CD4-positive, alpha-beta T cell treated with Interleukin-21 for 1 hour (primary cell): ENCODE measurements at places on chromosomes 7 and 10.

GRCh38 chr10:44357023-44357540, 27.8 kb downstream of the CXCL12 start:
- no peak for DNase-seq

DNA sequence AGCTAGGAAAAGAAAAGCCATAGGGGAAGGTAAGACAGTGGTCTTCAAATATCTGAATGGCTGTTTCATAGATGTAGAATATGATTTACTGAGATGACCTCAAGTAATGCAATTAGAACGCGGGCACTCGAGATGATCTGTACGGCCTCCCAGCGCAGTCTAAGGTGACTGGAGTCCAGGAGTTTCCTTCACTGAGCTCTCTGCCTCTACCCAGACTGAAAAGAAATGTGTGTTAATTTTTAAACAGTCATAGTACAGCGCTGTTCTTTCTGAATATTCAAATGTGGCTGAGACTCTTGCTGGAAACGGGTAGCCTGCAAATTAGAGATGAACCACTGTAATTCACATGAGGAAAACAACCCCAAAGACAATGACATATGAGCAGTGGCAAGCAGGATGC, 562.4 kb upstream of the AUTS2 start:
- no peak for DNase-seq

DNA sequence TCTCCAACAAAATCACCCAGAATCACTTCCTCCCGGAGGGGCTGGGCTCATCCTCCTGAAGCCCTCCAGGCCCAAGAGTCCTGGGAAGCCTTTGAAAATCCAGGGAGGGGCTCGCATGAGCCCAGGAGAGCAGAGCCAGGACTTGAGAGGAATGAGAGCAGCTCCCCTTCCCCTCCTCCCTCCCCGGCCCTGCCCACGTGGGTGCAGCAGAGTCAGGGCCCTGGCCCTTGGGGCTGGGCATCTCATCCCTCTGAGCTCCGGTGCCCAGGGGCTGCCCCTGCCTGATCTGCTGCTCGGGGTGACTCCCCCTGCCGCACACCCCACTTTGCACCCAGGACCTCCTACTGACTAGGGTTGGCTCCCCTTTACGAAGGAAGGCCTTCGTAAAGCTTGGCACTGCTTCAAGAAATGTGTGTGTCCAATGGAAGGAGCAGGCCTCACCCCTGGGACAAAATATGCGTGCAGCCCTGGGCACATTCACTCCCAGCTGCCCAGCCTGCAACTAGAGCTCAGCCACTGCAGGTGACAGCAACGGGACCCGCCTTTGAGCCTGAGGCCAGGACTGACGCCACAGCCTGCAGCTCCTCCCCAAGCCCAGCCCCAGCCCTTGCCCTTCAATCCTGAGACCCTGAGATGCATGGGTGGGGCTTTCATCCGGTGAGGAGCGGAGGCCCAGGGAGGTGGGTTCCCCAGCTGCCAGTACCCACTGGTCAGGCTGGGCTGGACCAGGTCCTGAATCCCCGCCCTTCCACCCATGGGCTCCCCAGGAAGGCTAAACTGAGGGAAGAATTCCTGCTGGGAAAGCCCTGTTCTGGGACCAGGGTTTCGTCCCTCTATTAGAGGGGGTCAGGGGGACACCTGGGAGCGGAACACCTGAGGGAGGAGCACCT, 21.8 kb downstream of the PWWP2B start:
- no peak for DNase-seq

DNA sequence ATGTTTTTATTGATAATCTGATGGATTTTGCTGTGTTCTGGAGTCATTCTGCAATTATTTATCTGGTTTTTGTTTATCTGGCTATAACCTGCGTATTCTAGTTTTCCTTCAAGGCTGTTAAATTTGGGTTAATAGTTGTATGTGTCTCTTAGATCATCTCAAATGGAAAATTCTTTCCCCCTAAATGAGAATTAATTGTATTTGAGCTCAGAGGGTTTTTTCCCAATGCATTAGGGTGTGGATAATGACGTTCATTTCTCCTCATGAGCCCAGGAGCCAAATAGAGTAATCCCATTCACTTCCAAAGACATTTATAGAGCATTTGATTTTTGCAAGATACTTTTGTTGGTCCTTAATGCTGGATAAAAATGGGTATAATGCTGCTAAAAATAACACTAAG, 564.6 kb downstream of the GALNT17 start:
- no peak for DNase-seq

GRCh38 chr10:4208499-4208898, 423.5 kb upstream of the KLF6 start:
- no peak for DNase-seq

DNA sequence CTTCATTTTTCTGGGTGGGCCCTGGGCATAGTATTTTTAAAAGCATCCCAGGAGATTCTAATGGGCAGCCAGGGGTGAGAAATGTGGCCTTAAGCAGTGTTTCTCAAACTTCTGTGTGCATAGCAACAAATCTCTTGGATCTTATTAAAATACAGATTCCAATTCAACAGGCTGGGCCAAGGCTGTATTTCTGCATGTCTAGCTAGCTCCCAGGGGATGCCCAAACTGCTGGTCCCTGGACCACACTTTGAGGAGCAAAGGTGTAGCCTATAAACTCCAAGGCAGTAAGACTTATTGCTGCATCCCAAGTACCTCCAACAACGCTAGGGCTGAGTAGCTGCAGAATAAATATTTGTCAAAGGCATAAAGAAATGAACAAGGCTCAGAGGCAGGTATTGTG, 292.9 kb upstream of the ZMIZ1 start:
- no peak for DNase-seq

DNA sequence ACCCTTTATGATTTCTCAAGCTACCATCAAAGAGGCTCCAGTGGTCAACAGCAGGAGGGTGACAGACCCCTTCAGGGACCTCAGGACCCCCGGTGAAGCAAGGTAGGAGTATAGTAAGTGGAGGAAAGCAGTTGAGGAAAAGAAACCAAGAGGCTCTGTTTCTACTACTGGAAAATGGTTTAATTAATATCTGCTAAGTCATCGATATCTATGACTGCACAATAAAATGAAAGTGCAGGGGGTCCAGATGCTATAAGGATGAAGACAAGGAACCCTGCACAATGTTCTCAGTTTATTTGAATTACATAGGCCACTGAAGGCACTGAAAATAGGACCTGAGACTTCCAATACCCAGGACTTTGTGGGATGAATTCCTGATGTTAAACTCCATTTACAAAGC, 23.7 kb downstream of the AMPH start:
- no peak for DNase-seq

DNA sequence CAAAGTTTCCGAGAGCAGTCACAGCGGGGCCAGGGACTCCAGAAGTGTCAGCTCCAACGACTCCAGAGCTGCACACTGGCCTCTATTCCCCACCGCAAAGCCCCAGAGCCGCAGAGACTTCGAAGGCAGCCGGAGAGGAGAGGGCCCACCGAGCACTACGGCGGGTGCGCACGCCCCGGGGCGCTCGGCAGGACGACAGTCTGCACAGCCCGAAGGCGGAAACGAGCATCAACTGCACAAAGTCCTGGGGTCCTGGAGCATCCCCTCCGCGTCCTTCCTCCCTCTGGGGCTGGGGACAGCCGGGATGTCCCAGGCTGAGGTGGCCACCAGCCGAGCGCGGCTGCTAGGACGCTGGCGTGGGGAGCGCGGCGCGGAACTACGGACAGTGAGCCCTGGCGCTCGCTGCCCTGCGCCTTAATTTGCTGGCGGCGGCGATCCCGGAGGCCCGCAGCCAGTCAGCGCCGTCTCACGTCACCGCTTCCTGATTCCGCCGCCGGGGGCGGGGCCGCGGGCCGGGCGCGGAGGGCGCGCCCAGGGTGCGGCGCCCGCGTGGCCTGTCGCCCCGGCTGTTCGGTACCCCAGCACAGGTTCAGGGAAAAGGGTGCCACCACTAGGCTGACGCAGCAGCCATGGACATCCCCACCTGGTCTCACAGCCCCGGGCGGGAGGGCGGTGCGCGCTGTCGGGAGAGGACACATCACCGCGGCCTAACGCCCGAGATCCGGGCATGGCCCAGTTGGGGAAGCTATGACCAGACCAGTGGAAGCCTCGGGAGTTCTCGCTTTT, at the start of gene TBX20:
TSS of gene TBX20 (minus strand) at position 391 of the 786 bp plus-strand sequence. CDS start 480 bp downstream, outside the sequence.
- peak; percentile 19 for DNase-seq

GRCh38 chr7:134044682-134045081, 82.5 kb upstream of the LRGUK start:
- DNase-seq, result no peak

- no peak for DNase-seq
Observed at GRCh38 chr10:119274519-119275045, 67.2 kb downstream of the GRK5 start.

- DNase-seq, result peak; percentile 42
Observed at GRCh38 chr7:1555813-1556543, at the start of gene TMEM184A. Gene TMEM184A, minus strand, starts transcription at chr7:1556205. Its CDS starts 721 bp downstream, at chr7:1555484.

DNA sequence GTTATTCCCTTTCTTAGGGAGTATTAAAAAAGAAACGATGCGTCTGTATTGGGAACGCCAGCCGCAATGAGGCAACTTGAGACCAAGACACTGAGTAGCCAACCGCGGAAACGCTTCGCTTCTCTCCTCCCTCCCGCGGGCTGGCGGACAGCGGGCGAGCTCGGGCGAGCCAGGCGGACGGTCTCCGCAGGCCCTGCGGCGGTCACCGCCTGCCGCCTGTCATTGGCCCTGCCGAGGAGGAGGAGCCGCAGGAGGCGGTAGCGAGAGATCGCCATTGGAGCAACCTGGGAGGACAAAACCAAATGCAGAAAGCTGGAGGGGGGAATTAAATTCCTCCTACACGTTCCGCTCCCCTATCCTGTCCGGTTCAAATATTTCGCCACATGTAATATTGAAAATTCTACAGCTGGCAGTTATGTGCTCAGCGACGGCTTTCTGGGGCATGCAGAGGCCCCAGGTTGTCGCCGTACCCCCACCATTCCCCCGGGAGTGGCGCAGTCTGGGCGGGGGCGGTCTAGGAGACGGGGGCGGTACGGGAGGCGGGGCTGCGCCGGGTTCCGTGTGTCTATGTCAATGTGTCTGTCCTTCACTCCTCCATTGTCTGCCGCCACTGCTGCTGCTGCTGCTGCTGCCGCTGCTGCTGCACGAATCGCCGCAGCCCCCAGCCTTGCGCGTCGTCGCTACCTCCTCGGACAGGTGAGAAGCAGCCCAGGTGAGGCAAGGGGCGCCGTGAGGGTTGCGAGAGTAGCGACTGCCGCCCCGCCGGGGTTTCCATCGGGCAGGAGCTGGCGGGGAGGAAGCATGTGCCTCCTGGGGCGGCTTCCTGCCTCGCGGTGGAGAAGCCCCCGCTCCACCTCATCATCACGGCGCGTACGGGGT, at the start of the genes ANKMY2 and BZW2:
TSS of gene ANKMY2 (minus strand) at position 162 of the 879 bp plus-strand sequence. CDS start 181 bp downstream, outside the sequence.
TSS of gene BZW2 (plus strand) at position 589 of the 879 bp plus-strand sequence. CDS start 19,263 bp downstream, outside the sequence.
- DNase-seq, result peak; percentile 94

- DNase-seq, result no peak
Observed at GRCh38 chr10:35642793-35643114, 658 bp upstream of the FZD8 start.

GRCh38 chr10:97863808-97864207, 14.2 kb downstream of the GOLGA7B start:
- no peak for DNase-seq

- DNase-seq, result no peak
Observed at GRCh38 chr7:85512790-85513189, 325.9 kb upstream of the SEMA3D start.

DNA sequence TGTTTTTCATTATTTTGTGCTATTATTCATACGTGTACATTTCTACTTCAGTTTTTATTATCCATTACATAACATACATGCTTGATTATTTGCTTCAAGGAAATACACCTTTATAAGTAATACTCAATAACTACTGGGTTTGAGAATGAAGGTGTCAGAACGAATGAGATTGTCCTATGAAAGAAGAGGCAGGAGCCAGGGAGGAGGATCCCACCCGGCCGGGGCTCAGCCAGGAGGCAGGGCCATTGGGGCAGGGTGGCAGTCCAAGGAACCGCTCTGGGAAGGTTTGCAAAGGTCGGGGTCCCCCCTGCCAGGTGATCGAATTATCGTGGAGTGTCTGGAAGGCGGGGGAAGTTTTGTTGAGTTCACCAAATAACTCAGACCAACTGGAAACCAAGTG, 9.1 kb downstream of the TRIM56 start:
- no peak for DNase-seq
